T follicular helper cell (primary cell): ENCODE measurements at places on chromosomes 12 and 14.
A peak's percentile ranks its signal among the peaks of the same experiment; 100 is the strongest.

DNA sequence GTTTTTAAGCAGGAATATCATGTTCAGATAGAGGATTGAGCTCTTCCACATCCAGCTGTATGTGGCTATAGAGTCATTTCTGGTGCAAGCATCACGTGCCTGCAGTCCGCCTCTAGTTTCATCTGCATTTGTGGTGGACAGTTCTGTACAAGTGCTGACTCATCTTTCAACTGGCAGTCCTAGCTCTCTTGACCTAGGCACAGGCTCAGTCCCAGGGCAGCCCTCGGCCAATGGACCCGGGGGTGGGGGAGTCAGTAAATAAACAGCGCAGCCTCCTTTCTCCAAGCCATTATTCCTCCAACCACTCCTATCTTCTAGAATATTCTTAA lies 41.8 kb upstream of the FRMD6 start:
- DNase-seq: no peak

DNA sequence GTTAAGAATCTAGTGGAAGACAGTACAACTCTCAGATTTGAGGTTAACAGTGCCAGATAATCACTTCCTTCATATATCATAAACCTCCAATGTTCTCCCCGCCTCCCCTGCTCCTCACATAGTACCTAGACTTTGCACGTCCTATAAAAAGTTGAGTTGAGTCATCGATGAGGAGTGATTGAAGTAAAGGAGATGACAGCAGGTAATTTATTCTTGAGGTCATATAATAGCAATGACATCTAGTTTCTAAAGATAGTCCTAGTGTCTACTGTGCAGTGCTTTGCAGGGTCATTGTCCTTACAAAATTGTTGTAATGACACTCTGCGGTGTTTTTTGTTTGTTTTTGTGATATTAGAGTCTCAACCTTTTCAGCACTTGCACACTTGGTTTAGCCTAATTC lies 510.5 kb upstream of the LRFN5 start:
- no peak for DNase-seq

DNA sequence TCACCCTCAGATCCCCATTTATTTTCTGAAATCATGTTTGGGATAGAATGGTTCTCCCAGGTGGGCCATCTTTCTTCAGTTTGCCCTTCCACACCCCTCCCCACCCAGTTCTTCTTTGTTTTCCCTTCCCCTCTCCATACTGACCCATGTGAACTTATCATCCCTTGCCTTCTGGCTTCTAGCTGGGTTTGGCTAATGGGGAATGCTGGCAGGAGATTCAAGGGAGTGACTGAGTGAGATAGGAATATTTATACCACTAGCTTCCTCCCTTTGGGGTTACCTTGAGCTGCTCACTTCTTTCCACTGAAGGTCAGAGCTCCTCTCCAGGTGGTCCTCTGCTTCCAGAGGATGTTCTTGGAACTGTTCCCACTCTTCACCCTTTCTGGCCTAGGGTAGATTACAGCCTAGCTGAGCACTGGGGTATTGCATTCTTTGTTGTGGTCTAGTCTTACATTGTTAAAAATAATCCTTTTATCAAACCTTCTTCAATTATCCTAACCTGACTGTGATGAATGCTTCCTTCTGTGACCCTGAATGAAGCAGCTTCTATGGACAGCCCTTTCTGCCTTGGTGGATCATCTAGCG lies 88.3 kb upstream of the ATP2B1 start:
- no peak for DNase-seq

DNA sequence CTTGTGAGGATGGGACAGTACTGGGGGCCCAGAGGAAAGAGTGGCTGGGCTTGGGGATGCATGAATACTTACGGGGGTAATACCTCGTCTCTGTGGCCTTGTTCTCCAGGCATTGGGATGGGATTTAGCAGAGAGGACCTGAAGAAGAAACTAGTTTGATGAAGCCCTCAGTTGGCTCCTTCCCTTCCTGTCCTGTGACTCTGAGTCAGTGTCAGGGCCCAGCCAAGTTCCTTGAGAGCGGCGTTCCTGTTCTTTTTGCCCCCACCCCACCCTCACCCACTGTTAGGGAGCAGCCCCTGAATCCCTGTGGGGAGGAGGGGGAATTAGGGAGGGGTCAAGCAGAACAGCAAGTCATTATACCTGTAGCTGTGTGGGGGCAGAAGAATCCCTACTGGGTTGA lies 5.2 kb upstream of the LRP1-AS start:
- no peak for DNase-seq

- no peak for DNase-seq
Observed at GRCh38 chr14:105660816-105661531, 134.6 kb downstream of the TMEM121 start.

GRCh38 chr12:89225401-89225800 lies 126.9 kb downstream of the DUSP6 start:
- peak; percentile 63 for DNase-seq

GRCh38 chr14:102096569-102097188 lies 9.8 kb upstream of the HSP90AA1 start:
- peak; percentile 60 for DNase-seq

GRCh38 chr12:59494617-59495016 lies 101.2 kb upstream of the SLC16A7 start:
- DNase-seq: no peak
